Brain pericyte (primary cell): ENCODE measurements at places on chromosomes 4 and X.
A peak's percentile ranks its signal among the peaks of the same experiment; 100 is the strongest.

DNA sequence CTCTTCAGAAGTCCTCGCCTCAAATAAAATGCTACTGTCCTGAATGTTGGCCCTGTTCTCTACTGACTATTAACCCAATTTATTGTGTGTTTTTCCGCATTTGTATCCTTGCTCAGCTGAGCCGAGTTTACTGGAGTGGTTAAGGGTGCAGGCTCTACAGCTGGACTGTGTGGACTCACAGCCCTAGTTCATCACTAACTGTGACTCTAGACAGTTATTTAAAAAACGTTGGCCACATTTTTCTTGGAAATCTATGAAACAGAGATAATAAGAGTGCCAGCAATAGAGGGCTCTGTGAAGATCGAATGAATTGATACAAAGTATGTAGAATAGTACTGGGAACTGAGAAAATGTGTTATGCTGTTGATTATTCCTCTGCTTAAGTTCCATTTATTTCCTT, 2.9 kb upstream of the GUF1 start:
- DNase-seq = no peak

GRCh38 chrX:153763989-153764755, at the start of gene PLXNB3:
Gene PLXNB3 (plus strand): TSS chrX:153764249. CDS start chrX:153765536, 1,287 bp downstream.
- DNase-seq = peak; percentile 12

- DNase-seq = no peak
Measured at GRCh38 chr4:87074121-87074488, 139.3 kb downstream of the AFF1 start.

DNA sequence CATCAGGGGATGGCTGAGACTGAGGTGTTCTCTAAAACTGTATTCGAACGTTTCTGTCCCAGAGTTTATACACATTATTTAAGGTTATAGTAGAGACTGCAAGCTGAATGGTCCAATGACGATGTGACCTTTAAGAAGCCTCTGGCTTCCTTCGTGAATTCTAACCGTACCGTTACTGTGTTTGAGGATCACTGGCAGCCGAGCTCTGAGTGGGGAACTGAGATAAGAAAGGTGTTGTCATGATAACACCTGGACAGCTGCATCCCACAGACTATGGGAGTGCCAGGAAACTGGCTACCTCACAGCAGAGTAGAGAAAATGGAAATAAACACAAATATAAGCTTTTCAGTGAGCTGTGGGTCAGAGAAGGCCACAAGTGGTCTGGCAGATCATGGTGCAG, 59.0 kb downstream of the HMGB2 start:
- no peak for DNase-seq

DNA sequence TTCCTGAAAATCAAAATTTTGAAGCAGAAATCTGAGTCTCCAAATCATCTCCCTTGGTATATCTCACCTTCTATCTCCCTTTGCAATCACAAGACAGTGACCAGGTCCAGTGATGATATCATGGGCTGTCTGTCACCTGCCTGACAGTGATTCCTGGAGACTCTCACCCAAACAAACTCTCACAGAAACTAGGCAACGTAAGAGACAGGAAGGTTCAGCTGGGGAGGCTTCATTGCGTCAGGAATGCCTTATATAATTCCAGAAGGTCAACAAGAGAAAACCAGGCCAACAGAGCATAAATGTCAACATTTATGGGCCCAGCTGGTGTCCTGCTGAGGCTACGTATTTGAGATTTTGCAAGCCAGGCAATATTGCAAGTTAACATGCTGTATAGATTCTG, 412.7 kb downstream of the KCNIP4 start:
- no peak for DNase-seq
